Activated CD8-positive, alpha-beta memory T cell treated with anti-CD3 and anti-CD28 coated beads, Interleukin-2, amount 10 ng/mL, durations not matched to agents 7 days and 5 days (primary cell): ENCODE measurements at places on chromosomes 1 and 21. TPM values are rescaled to one million over a fixed set of nuclear protein-coding genes. Genes with fewer than 3 reads are reported as not detected.

The GJA9 gene
- total RNA-seq: not detected

The TAS1R1 gene
- not detected for total RNA-seq

The DENND4B gene
- 147 TPM for total RNA-seq

The NMNAT2 gene
- total RNA-seq: not detected

The SLC35F3 gene
- total RNA-seq: 16.8 TPM

DNA sequence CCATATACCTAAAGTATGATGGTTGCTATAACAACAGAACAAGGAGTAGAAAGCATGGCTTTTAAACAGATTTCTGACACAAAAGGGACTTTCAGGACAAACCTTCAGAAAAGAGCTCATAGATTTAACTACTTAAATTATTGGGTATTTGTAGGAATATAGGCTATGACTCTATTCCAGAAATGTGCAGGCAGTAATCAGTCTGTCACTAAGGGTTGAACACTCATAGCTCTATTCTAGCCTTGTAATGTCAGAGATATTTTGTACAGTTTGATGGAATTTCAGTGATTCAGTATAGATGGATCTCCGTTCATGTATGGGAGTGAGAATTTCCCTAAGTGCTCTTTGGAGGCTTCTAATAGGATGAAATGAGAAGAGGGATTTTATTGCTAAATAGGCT is 82.8 kb downstream of the EXTL2 start:
- no peak for DNase-seq

DNA sequence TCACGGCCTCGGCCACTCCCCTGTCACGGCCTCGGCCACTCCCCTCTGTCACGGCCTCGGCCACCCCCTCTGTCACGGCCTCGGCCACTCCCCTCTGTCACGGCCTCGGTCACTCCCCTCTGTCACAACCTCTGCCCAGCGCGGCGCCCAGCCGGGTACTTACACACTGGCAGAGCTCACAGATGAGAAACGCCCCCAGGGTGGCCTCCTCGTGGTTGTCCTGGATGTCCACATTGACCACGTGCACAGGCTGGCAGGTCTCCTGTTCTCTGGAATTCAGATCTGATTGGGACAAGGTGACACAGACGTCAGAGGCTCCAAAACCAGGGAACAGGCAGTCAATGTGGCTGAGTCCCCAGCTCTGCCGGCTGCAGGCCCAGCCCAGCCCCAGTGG is 3.3 kb upstream of the TMEM240 start:
- no peak for DNase-seq

DNA sequence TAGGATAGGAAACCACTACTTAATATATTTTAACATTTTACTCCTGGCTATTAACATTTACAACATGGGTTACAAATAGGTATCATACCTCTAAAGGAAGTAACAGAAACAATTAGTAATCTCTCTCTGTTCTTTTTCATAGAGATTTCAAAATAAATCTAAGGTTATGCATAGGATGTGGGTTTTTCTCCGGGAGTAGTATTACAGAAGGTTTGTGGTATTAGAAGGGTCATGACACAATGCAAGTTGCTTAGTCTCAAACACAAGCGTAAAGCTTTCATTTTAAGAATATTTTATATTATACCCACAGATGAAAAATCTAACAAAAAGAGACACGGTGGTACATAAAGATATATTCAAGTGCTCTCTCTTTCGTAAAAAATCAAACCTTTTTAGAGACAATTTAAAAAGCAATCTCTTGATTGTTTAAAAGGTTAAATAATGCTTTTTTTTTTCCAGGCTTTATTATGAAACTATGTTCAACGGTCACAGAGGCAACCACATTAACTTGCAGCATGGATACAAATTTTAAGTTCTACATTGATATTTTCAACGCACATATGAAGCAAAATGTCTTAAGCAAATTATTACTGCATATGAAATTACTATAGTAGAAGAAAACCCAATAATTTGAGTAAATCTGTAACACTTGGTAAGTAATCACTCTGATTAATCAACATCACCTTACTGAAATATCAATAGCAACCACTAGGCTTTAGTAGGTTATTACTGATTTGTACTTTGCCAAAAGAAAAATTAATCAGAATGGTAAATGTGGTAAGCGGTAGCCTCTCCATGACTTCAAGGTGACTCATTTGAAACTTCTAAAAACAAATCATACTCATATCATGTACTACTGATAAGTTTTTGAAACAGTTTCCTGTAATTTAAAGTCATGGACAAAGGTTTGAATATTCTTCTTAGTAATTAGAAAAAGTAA is 97.4 kb upstream of the GFI1 start:
- no peak for DNase-seq

GRCh38 chr1:53296117-53296749 is 31.6 kb downstream of the LRP8 start:
- DNase-seq: no peak

GRCh38 chr1:101136739-101137138 is 100.1 kb upstream of the S1PR1 start:
- DNase-seq: no peak

- DNase-seq: no peak
Measured at GRCh38 chr21:39452970-39453342, 1.2 kb downstream of the SH3BGR start.

GRCh38 chr21:22456241-22456640 is 1458.0 kb downstream of the NCAM2 start:
- DNase-seq: no peak

- no peak for DNase-seq
Measured at GRCh38 chr1:69221524-69221923, 346.2 kb upstream of the LRRC7 start.
